Naive thymus-derived CD4-positive, alpha-beta T cell (primary cell): ENCODE measurements at places on chromosomes 5 and 9.

GRCh38 chr5:135130261-135131215, 96.5 kb upstream of the PITX1 start:
- no peak for DNase-seq

- DNase-seq: no peak
These were observed 21.9 kb downstream of the CSF2 start for GRCh38 chr5:132095424-132095972.

DNA sequence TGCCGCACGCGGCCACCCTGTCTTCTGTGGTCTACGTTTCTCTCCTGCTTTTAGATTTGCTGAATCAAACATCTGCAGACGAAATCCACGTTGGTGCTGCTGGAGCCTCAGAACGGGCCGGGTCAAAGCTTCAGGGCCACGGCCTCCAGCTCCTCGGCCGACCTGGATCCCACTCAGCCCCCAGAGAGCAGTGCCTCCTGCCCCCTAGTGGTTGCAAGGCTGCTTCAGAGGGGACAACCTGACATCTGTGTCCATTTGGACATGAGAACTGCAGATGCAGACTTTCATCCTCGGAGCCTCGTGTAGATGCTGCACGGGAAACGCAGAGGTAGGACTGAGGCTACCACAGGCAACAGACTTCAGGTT, 23.0 kb upstream of the SLC6A3 start:
- no peak for DNase-seq

- no peak for DNase-seq
These were observed 3.2 kb upstream of the TMEM171 start for GRCh38 chr5:73117088-73117740.

GRCh38 chr9:137972988-137973470, 95.4 kb downstream of the CACNA1B start:
- DNase-seq: no peak

DNA sequence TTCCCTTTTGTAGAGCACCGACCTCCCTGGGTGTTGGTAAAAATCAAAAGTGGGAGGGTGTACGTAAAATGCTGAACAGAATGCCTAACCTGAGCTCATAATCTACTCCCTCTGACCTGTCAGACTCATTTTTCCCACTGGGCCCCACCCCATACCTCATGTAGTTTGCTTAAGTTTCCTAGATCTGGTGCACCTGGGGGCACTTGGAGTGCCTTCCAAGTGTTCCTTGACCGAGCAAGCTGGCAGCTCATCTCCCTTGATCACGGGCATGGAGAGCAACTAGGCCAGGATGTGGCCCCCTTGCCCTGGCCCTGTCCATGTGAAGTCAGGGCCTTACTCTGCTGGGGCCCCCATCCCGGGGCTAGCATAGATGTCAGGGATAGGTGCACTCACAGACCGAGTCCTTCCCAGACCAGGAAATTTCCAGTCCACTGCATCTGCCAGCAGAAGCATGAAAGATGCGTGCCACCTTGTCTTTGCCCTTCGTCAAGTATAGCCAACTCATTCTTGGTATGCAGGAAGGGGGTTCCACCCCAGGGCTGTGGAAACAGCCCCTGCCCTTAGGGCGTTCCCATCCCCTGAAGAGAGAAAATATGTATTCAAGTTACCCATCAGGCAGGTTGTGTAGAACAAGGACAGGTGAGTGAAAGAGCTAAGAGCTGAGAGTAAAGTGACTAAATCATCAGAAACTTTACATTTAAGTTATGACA, 41.9 kb downstream of the SLC22A5 start:
- peak; percentile 51 for DNase-seq

DNA sequence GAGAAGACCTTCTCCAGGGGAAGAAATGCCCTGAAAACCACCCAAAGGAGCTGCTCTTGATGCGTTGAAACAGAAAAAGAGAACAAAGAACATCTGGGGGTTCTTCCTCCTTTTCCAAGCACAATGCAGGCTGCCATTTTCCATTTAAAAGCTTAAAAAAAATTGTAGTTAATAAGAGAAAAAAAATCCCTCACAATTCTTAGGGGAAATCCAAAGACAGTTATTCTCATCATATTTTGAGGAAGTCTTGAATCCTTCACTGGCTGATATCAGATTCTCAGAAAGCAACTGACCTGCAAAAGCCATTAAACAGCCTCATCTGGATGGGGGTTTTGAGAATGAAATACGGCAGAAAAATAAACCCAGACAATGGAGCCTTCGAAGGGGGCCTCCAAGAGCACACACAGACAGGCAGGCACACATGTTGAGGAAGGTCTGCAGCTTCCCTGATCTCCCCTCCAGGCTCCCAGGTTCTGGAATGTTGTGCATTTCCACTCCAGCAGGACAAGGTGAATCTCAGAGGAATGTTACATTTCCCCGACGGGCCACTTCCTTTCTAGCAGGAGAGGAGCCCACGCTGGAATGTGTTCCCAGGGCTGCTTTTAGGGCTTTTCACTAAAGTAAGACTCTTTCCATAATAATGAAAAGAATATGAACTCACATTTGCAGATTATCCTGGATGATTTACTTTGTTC, 159.4 kb upstream of the S1PR3 start:
- DNase-seq: no peak

DNA sequence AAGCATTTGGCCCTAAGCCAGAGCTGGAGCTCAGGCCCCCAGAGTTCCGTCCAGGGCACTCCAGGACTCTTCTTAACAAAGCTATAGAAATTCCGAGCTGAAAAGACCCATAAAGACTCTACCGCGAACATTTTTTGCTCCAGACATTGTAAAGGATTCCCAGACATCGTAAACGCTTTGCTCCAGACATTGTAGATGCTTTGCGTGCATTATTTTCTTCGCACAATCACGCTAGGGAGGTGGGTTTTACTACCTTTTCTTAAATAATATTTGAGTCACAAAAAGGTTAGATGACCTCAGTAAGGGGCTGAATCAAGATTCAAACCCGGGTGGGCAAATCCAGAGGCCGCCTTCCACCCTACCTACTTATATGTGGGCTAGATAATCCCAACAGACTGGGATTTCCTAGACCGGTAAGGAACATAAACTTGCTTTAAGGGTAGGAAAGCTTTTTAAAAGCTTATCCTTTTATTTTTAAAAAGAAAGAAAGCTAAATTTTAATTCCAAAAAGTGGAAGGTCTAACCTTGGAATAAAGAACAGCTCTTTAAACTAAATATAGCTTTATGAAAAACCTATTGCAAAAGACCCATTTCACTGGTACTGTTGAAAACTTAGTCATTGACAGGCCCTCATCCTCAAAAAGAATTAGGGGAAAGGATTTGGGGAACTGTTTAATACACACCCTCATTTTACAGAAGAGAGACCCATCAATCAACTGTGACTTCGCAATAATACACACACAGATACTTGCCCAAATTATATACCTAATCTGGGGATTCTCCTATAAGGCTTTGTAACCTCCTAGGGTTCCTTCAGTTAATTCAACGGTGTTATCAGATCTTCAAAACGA, 822 bp upstream of the TNIP1 start:
- DNase-seq: no peak

DNA sequence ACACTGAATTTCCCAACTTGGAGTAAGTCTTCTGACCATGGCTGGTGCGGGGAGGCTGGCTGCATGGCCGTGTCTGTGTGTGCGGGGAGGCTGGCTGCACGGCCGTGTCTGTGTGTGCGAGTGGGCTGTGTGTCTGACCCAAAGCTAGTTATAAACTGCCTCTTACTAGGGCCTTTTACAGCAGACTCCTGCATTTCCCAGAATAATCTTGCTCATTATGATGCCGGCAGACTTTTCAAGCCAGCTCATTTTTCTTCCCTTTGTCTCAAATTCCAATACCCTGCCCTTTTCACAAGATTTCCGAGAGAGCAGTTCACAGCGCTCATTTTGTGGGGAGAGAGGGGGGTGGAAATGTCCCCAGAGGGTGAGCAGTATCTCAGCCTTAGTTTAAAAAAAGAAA, 470.7 kb upstream of the BRINP1 start:
- no peak for DNase-seq

DNA sequence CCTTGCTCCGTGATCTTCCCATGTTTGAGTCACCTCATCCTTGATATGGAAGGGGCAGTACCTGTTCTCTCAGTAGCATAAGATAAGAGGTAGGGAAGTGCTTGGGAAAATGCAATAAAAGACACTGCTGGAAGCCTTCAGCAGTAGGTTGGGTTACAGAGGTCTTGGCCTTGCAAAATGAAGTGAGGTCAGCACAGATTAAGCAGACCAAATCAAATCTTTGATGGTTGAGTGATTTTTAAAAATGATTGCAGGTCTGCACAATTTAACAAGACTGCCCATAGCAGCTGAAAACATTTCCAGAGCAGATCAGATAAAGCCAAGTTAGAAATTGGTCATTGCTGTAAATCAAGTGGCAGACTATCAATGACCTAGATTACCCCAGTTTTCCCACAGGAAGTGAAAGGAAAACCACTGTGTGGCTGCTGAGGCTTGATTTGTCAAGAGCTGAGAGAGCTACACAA, 32.9 kb downstream of the PALM2AKAP2 start:
- DNase-seq: no peak

- no peak for DNase-seq
These were observed 442.5 kb upstream of the COX7C start for GRCh38 chr5:86175224-86175623.

DNA sequence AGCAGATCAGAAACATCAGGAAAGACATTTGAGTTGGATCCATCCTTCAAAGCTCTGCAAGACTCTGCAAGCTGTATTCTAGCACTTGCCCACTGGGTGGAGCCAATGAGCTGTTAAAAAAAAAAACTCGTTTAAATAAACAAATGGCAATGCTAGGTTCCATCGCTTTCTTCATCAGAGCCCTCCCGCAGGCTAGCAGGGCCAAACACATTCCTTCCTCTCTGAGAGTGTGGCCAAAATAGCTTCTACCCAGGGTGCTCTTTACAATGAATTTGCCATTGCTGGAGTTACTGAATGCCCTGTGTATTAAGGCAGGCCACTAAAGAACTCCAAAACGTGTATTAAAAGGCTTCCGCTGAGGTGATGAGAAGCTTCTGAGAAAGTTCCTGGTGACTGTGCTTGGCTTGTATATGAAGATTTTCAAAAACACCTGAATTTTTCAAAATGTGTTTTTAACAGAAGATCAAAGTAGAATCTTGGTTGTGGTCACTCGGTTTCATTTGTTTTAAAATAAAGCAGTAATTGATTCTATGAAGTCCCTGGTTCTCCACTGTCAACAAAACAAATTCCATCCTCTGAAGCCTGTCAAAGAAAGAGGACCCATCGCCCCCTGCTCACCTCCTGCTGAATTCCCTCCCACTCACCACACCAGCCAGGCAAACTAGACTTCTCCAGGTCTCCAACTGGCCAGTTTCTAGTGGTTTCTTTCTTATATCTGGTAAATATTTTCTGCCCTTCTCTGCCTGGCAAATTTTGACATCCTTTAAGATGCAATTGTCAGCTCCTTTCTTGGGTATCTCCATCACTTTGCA, 36.5 kb upstream of the EQTN start:
- DNase-seq: peak; percentile 62

DNA sequence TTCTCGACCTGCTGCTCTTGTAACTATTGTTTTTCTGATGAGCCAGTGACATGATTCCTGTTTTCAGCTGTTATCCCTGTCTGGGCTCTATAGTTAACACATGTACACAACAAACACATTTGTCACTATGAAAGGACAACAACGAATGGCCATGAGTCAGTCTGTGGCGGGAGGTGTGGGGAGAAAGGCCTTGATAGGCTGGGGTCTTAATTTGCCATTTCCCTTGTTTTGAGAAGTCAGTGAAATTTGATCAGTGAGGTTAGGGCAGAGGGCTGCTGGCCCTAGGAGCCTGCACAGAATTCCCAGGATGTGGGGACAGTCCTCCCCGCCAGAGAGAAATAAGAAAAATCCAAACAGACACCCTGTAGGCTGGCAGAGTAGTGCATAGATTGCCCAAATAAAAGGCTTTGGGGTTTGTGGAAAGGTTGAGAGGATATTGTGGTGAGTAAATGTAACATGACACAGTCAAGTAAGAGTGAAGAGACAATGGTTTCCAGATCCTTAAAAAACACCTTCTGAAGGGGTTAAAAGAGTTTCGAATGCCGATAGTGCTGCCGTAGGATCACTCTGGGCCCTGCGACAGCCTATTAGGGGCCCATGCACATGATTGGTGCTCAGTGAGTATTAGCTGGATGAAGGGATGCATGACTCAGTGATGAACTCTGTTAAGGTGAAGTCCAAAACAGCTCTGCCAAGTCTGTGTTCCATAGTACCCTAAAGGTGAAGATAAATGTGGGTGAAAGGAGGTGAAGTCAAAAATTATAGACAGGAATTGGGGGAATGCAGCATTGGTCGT, 110.9 kb upstream of the PRRC1 start:
- DNase-seq: no peak

DNA sequence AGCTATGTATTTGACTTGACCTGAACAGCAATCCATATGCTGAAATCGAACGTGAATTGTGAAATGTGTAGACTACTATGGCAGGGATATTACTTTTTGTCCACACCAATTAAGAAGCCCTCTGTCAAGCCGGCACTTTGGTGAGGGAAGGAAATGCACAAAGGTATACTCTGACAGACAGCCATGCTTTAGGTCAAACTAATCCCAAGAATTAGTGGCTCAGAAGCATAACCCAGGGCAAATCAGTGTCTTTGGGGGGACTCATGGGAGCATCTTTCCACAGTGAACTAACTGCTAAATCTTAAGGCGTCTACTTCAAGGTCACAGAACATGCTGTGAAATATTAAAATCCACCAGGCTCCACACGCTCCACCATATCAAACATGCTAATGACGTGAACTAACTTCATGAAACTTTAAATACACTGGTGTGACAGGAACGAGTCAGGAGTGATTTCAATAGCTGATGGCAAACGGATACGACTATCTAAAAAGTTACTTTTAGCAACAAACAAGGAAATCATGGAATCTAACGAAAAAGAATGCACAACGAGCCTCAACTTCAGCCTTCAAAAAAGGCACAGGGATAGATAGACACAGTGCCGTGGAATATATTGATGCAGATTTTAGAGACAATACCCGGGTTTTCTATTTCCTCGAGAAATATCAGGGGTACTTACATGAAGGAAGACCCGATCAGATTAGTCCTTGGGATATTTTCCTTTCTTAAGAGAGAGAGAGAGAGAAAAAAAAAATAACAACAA, 527 bp downstream of the MEF2C start:
- no peak for DNase-seq

- no peak for DNase-seq
These were observed 475.5 kb downstream of the SPATA31A7 start for GRCh38 chr9:61665330-61665751.

GRCh38 chr9:38765101-38765500, 45.2 kb upstream of the FAM240B start:
- no peak for DNase-seq

- DNase-seq: no peak
These were observed 68.9 kb downstream of the RASEF start for GRCh38 chr9:82993856-82994605.

DNA sequence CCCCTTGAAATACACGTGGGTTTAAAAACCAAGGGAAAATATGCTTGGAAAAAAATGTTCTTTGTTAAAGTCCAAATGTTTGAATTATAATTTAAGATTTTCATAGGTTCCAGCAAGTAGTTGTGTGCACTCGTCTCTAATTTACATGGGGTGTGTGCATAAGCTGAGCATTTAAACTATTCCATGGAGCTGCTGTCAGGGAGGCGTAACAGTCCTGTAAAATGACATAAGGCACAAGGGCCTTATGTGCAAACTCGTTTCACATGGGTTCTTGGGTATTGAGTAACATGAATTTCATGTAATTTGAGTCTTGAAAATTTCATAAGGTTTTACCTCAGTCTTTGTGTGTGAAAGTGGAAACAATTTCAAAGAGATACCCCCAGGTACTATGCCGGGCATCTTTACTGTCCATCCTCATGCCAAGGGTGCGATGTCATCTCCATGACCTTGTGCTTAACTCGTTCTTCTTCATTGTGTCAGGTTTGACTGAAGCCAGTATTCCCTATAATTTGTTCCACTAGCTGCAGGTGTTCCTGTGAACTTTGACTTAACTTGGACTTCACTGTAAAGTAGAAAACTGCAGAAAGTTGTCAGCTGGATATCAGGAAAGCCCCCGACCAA, 359.3 kb downstream of the SH3GL2 start:
- no peak for DNase-seq
